ENCODE measurements at places on chromosomes 12 and 14.

GRCh38 chr14:50116181-50116956, at the start of gene VCPKMT:
VCPKMT (minus strand) TSS chr14:50116572; CDS start chr14:50116552, 20 bp downstream.
- peak; percentile 97 for DNase-seq

DNA sequence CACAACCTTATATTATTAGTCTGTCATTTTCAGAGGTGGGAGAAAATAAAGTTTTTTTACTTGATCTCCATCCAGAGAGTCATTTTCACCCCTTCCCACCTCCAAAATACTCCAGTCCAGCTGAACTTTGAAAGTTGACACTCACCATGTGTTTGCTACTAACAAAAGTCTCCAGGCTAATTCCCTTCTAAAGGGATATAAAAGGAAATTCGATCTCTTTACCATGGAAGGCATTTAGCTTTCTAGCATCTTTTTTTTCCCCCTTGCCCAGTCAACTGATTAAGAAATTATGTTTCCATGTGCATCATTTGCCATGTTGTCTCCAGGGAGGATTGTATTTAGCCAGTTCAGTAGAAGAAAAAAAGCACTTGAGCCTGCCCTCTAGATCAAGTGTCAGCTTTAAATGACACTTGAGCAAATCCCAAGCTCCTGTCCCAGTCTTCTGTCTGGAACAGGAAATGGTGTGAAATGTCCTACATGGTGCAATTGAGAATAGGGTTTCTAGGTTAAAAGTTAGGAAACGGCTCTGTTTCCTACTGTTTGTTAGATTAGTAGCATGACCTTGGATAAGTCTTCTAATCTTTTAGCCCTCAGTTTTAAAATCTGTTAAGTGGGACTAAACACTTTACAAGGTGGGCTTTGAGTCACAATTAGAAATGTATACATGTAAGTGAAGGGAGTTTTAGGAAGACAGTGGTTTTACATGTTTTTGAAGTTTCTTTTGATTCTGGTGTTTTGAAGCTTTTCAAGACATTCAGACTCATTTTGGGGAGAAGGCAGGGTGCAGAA, 67.2 kb downstream of the GNS start:
- no peak for DNase-seq

DNA sequence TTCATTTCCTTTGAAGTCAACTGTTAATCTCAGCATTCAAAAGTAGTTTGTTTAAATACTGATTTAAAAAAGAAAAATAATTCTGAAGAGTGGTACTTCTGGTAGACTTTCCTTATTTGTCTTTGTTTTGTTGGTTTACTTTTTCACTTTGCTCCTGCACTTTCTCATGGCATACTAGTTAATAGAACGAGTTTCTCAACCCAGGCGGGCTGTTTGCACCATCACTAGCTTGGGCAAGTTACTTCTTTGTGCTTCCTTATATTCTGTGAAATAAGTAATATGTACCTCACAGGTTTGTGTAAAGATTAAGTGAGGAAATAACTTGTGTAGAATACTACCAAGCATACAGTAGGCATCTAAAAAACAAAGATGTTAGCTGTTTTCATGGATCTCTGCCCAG, 45.5 kb downstream of the SLC38A6 start:
- no peak for DNase-seq

- DNase-seq, result no peak
These were observed 15.3 kb upstream of the NTF3 start for GRCh38 chr12:5416571-5416970.

DNA sequence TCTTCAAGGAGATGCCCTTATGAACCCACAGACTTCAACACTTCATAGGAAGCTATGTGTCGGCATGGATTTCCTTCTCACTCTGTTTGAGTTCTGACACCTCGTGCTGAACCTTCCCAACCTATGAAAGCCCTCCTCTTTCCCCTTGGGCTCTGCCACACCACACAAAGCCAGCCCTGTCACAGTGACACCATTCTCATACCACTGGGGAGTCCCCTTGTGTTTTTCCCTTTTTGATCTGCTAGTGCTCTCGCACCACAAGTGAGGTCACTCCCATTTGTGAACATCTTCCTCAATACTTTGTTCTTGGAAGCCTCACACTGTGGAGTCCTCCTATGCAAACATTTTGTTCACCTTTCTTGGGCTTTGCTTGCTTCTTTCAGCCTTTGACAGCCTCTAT, 264.6 kb upstream of the ALG10 start:
- DNase-seq, result no peak

- no peak for DNase-seq
These were observed 11.7 kb upstream of the RAB3IP start for GRCh38 chr12:69726922-69727321.

DNA sequence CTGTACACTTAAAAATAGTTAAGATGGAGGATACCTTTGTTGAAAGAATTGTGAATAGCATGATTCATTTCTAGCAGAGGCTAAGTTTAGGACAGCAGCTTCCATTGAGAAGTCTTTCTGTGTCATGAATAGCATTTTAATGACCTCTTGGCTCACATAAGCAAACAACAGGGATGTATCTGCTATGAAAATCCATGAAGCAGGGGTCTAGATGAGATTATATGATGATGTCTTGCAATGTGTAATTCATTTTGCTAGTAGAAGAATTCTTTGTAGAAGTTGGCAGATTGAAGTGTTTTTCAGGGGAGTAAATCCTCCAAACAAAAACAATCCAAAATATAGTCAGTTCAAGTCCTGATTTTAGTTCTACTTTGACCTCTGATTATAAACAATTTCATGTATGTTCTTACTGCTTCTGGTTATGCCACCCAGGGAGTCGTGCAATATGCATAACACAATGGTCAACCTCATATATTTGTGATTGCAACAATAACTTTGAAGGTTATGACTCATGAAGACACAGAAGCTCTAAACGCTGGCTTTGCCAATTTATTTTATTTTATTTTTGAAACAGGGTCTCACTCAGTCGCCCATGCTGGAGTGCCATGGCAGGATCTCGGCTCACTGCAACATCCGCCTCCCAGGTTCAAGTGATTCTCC, 6.9 kb upstream of the RD3L start:
- DNase-seq, result no peak

DNA sequence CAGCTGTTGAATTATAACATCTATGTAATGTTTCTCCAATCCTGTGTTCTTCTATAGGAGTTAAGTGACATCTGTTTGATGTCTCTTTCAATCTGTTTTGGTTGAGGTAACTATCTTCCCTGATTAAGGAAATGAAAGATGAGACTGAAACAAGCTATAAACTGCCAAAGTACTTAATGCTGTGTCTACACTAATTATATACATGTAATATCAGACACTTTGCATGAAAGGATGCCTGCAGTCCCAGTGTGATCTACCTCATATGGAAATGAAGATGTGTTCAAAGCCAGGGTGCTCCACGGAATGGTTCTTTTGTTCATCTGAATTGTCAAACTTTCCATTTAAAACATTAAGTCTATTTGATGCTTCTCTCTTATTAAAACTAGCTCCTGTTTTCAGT, 958.3 kb downstream of the GALC start:
- no peak for DNase-seq

GRCh38 chr12:31876568-31877424, 82.4 kb upstream of the RESF1 start:
- DNase-seq, result peak; percentile 42

- no peak for DNase-seq
These were observed 6.6 kb downstream of the DCAF4 start for GRCh38 chr14:72932893-72933292.

DNA sequence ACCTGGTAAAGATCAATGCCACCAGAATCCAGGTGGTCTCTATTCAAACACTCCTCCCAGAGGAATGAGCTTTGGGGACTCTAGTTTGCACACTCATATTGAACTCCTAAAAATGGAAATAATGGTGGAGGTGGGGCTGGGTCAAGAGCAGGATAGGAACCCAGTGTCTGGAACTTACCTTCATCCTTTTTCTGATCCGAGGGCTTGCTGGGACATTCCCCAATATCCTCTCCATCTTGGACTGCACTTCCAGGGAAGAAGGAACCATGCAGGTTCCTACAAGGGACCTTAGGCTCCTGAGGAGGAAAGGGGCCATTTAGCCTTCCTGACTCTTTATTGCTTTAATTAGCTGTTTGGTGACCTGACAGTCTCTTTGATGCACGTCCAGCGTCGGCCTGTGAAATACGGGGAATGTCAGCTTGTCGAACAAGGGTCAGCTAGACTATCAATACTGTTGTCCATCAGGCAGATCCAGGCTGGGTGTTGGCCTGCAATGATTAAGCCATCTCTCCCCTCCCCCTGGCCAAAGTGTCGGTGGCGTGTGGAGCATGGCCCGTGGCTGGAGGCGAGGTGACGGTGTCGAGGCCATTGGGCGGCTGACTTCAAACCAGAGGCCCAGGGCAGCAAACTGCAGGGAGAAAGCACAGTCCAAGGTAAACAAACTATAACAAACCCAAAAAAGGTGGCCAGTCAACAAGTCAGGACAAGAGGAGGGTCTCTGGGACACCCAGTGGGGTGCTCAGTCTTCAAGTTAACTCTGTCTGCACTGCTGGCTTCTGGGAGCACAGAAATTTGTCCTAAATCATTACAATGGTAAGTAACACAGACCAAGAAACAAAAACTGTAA, 405.2 kb upstream of the TBX3 start:
- no peak for DNase-seq

DNA sequence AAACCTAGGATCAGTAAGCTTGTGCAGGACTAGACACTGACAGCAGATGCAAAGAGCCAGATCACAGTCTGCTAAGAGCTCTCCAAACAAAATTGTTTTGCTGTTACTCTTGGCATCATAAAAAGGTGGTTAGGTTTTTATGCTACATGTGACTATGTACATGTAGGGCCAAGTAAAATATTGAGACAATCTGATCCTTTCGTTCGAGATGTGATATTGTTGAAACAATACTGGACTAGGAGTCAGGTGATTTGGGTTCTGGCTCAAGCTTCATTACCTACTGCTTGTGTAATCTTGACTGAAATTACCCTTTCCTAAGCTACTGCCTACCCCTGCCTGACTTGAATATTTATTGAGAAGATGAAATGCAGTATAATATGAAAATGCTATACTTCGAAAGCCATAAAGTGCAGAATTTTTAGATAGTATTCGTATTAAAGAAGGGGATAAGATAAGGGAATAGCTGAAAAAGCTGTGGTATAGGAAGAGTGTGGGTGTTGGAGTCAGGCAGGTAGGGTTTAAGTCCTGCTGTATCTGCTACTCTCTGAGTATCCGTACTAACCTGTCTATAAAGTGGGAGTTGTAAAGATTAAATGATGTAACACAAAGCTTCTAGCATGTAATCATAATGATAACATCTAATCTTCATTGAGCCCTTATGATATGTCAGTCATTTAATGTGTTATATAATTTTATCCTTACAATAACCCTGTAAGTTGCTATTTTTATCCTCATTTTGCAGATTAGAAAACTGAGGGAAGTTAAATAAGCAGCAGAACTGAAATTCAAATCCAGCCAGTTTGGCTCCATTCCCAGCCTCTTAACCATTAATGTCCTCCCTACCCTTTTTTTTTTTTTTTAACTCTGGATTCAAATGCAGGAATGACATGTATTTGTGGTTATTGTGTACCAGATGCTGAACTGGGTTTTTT, 38.6 kb upstream of the ATF1 start:
- no peak for DNase-seq

GRCh38 chr12:53423597-53423996, at the start of gene AMHR2:
AMHR2 (plus strand) TSS chr12:53423855; CDS start chr12:53423935, 80 bp downstream.
- no peak for DNase-seq

DNA sequence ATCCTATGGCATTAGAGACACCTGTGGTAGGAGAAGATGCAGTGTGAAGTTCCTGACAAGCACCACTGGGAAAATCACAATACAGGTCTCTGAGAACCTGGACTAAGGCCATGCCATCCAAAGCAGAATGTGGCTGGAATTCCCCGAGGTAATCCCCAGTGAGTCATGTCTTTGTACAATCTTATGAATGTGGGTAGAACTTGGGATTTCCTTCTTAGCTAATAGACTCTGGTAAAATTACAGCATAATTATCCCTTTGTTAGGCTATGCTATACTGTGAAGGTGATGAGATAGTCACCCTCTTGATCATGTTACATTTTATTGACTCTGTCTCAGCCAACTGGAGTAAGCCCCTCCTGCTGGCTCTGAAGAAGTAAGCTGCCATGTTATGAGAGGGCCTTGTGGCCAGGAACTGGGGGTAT, 224.3 kb upstream of the DCN start:
- no peak for DNase-seq

GRCh38 chr12:48422060-48422459, 50.3 kb upstream of the ANP32D start:
- DNase-seq, result no peak

DNA sequence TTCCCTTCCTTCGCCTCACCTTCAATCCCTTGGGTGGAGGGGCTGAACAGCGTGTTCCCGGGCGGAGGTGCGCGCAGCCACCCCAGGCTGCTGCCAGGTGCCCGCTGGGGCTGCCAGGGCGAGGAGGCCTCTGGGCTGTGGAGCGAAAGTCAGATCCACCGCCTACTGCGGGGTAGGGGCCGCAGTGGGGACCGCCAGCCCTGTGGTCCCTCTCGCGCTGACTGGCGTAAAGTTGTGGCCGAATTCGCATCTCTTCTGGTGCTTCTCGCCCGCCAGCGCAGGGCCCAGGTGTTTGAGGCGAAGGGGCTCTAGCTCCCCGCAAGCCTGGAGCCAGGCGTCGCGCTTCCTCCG, 6.9 kb upstream of the HOXC4 start:
- DNase-seq, result no peak

GRCh38 chr14:50559990-50560930, at the start of gene ATL1:
ATL1 (plus strand) TSS chr14:50560145; CDS start chr14:50560266, 121 bp downstream.
- peak; percentile 73 for DNase-seq

GRCh38 chr12:101298426-101298825, 18.5 kb downstream of the UTP20 start:
- DNase-seq, result no peak

GRCh38 chr14:100738704-100739131, 12.0 kb downstream of the DLK1 start:
- no peak for DNase-seq

GRCh38 chr12:132178316-132178715, 34.1 kb downstream of the NOC4L start:
- DNase-seq, result no peak

DNA sequence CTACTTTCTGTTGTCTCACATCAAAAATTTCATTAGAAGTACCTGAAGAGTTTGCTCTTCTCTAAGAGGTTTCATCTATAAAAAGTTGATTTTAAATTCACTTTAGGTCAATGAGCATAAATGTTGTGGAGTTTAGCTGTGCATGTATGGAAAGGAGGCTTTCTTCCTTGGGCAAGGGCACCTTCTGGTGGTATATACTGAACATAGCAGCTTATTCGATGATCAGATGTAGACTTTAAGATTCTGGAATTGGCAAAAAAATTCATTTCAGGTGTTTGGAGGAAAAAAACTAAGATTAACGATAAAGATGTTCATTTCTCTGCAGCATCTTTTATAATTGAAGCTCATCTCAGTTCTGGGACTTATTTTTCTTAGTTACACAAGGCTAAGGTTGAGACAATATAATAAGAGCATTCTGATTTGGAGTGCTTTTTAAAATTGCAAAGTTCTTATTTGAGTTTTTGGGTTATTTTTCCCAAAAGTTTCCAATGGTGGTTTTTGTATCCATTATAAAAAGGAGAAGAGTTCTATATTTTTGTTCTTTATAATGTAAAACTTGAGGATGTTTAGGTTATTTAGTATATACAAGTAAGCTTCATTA, 46.8 kb downstream of the TMEM117 start:
- no peak for DNase-seq

- DNase-seq, result no peak
These were observed 48.4 kb downstream of the B4GALNT3 start for GRCh38 chr12:508145-508544.

GRCh38 chr12:62726471-62726980, 208.4 kb downstream of the PPM1H start:
- DNase-seq, result no peak

GRCh38 chr14:49975276-49975675, 82.4 kb downstream of the ARF6 start:
- no peak for DNase-seq

GRCh38 chr12:130705178-130705822, 10.8 kb downstream of the RIMBP2 start:
- DNase-seq, result peak; percentile 17

All from activated CD8-positive, alpha-beta memory T cell treated with anti-CD3 and anti-CD28 coated beads, Interleukin-2, amount 50 U/mL, for 48 hours (primary cell).